ENCODE measurements at places on chromosomes 1 and 21.

- DNase-seq, result no peak
Observed at GRCh38 chr1:80158771-80159170, 1152.2 kb upstream of the ADGRL4 start.

- DNase-seq, result no peak
Observed at GRCh38 chr21:17798796-17799195, 20.4 kb downstream of the C21orf91 start.

GRCh38 chr21:42781971-42782722, 97.2 kb downstream of the WDR4 start:
- no peak for DNase-seq

DNA sequence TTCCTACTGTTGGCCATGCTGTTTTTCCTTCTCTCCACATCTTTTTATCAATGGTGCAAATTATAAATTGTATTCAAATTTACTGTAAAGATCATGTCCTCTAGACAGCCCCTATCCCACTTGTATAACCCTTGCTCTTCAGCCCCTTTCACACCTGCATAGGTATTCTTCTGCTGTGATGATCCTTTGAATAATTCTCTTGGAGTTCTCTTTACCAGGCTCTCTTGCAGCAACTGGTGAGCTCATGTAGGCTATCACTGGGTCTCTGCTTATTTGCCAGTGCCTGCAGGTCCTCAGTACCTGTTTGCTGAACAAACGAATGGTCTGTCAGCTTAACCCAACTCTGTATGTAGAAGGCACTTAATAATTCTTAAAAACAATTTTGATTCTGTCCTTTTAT, 8.2 kb downstream of the PTPRC start:
- no peak for DNase-seq

DNA sequence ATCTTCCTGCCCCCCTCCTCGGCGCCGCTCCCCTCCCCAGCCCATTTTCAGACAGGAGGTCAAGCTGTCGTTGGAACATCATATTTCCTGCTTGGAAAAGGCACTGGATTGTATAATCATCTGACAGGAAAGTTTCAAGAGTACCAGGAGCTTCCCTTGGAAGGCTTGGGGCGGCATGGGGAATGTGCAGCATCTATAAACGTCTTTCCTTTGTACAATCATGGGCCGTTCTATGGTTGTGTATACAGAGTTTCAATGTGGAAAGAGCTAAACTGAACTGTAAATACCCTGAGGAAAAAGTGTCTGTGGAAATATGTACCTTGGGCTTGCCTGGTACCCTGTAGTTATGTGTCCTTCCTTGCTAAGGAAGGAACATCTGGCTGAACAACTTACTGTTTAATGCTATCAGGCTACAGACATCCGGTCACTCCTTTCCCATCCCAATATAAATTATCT, 368.1 kb upstream of the ADGRL2 start:
- no peak for DNase-seq

DNA sequence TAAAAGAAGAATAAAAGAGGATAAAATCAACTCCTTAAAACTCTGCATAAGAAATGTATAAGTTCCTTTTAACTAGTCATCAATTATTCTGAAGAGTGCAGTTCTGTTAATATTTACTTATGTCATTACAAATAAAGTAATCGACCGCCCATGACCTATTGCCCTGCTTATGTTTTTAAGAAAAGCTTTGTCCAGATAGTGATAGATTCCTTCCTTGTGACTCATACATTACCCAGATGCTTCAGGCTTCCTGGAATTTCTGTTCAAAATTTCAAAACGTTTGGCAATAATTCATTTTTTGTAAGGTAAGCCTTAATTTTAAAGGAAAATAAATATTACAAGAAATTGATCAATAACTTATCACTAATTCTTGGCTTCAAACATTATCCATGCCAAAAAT, 918.2 kb upstream of the ADGRL2 start:
- no peak for DNase-seq

- no peak for DNase-seq
Observed at GRCh38 chr1:184061396-184062003, 10.0 kb downstream of the TSEN15 start.

GRCh38 chr1:166080967-166081870, 85.6 kb downstream of the FAM78B start:
- DNase-seq, result no peak

- no peak for DNase-seq
Observed at GRCh38 chr1:9155879-9156278, 27.0 kb upstream of the GPR157 start.

DNA sequence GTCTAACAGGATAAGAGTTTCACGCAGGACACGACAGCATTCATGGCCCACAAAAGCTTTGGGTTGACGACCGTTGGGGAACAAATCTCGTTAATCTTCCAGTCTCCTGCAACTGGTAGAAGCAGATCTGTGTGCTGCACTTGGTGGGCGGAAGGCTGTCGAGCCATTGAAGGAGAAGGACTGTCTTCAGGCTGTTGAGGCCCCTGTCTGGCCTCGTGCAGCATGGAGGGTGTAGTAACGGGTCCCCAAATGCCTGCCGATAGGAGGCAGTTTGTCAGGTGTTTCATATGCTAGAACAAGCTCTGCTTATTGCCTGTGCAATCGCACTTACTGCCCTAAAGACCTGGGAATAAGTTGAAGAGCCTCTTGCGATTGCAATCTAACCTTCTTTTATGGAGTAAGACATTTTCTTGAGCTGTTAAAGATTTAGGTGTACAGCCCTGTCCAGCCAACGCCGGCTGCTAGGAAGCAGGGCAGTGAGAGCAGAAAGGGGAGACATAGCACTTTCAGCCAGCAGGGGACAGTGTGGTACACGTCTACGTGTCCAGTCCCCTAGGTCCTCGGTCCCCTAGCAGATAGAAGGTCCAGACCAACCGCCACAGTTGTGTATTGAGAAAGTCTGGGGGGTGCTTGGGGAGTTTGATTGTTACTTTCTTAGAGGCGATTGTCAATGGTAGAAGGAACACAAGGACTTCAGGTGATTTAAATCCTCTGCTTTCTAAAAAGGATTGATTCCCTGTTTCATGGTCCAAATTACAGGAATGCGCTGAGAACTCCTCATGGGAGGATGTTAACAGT, 102.3 kb upstream of the TMPRSS2 start:
- DNase-seq, result no peak

- DNase-seq, result no peak
Observed at GRCh38 chr1:59427155-59427554, 130.3 kb downstream of the FGGY start.
